Posterior cingulate gyrus (tissue), 11 donors: ENCODE measurements at places on chromosomes 7 and 10.

DNA sequence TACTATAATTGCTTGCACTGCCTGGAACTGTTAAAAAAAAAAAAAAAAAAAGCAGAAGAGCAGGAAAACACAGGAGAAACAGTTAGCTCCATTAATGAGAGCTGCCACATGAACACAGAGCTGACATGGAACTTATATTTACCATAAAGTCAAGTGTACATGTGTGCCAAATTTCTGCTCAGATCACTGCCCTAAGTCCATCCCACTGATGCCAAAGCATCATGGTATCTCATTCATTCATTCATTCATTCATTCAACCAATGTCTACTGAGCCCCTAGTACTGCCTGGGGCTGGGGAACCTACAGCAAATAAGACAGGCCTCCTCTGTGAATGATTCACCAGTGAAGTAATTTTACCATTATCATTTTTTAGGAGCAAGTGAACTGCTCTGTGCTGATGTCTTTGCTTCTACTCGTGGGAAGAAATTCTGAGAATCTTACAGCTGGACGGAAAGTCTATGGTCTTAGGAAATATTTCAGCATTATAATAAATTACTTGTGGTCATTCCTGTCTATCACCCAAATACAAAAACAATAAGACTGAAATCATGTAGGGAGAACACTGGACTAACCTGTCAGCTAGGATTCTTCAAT lies 58.8 kb upstream of the ABLIM1 start:
- no peak for DNase-seq

GRCh38 chr10:31011665-31012022 lies 20.0 kb downstream of the ZNF438 start:
- DNase-seq, result no peak

DNA sequence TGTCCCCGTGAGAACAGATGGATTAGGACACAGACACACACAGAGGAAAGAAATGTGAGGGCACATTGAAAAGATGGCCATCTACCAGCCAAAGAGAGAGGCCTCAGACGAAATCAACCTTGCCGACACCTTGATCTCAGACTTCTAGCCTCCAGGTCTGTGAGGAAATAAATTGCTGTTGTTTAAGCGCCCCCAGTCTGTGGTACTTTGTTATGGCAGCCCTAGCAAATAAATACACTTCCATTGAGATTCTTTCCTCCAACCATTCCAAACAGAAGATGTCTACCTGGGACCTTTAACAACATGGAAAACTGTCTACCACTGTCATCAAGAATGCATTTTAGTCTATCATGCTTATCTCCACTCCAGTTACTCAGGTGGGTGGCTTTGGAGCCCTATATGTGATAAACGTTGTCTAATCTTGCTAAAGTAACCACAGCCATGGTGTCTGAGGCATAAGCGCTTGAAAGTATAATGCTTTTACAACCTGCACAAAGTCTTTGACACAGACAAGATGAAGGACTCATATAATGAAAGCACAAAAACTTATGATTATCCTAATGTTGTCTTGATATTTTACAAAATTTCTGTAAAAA lies 244.3 kb downstream of the MTERF1 start:
- no peak for DNase-seq

DNA sequence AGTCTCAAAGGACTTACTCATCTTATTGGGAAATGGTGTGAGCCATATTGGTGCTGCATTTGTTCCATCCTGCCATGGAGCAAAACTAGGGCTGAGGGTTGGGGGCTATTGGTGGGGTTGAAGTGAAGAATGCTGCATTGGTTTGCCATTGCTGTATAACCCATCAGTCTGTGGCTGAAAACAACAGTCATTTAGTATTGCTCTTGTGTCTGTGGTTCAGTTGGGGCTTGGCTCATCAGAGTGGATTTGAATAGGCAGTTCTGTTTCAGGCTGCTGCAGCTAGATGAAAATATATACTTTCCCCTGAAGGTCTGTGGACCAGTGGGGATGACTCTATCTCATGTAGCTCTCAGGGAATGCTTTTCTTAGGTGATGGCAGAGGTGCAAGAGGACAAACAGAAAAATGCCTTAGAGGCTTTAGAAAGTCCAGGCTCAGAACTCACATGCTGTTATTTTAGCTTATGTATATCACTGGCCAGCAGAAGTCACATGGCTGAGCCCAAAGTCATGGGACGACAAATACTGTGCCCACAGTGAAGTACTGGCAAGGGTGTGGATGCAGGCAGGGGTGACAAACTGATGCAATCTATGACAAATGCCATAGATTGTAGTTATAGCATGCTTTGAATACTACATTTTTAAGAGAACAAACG lies 15.2 kb upstream of the EXOC6 start:
- DNase-seq, result no peak

- DNase-seq, result no peak
Measured at GRCh38 chr7:115293628-115294240, 371.8 kb downstream of the MDFIC start.

DNA sequence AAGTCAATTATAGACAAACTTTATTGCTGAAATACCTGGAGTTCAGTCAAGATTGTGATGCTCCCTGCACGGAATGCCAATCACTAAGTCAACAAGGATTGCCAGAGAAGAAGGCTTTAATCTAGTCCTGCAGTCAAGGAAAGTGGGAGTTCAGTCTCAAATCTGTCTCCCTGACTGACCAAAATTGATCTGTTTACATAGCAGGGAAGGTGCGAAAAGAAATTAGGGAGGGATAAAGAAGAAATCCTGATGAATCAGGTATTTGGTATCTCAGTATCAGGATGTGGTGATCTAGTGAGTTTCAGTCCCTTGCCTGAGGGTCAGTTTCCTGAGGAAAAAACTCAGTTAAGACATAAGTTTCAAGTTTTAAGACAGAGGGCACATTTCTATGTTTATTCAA lies 2.1 kb upstream of the AKR1D1 start:
- no peak for DNase-seq

- DNase-seq, result no peak
Measured at GRCh38 chr10:32349968-32350738, 3.2 kb upstream of the EPC1 start.

DNA sequence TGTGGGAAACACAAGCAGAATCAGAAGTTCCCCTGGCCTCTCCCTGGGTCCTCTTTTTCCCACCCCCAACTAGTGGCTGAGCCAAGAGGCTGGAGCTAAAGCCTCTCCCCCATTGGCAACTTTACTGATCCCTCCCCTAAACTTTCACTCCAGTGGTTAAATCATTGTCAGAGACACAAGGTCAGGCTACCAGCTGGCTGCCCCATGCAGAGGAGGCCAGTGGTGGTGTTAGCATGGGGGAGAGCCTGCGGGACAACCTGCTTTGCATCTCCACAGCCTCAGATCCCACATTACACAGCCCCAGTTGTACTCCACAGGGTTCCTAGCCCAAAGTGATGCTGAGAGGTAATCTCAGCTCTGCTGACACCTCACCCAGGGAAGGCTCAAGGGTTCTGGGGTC lies 21.0 kb downstream of the NEUROG3 start:
- no peak for DNase-seq
